LoVo (cell line): ENCODE measurements at places on chromosomes 4 and X.

DNA sequence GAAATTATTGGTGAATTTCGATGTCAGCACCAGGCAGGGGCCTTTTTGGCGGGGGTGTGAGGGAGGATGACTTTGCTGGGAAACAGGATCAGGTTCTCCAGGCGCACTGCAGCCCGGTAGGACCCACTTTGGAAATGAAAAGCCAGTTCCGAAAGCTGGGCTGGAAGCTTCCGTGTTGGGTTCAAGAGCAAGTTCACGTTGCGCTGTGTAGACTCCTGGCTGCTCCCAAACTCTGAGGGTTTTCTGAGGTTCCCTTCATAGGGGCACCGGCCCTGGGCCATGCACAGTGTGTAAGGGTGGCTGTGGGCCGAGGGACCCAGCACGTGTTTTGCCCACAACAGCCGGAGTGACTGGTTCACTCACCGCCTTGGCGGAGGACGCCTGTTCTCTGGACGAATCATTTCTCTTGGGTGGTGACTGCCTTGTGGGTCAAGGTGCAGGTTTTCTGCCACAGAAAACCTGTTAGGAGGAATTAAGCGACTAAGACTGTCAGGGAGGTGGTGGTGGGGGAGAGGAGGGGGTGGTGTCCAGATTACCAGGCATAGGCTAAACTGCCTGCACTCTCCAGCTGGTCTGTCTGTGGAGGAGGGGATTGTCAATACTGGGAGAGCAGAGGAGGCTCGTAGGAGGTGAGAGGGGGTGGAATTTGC, 8.0 kb downstream of the SHOX start:
- no peak for DNase-seq

GRCh38 chr4:36532670-36533379, 251.4 kb downstream of the DTHD1 start:
- DNase-seq = no peak

- no peak for DNase-seq
These were observed 58.3 kb downstream of the LEF1 start for GRCh38 chr4:108110450-108110849.

- no peak for DNase-seq
These were observed 33.2 kb downstream of the PPP2R2C start for GRCh38 chr4:6439120-6439762.

- DNase-seq = no peak
These were observed 50.3 kb downstream of the NSUN7 start for GRCh38 chr4:40800064-40800463.

- peak; percentile 71 for DNase-seq
These were observed 70.0 kb upstream of the FAM241A start for GRCh38 chr4:112075129-112075753.

DNA sequence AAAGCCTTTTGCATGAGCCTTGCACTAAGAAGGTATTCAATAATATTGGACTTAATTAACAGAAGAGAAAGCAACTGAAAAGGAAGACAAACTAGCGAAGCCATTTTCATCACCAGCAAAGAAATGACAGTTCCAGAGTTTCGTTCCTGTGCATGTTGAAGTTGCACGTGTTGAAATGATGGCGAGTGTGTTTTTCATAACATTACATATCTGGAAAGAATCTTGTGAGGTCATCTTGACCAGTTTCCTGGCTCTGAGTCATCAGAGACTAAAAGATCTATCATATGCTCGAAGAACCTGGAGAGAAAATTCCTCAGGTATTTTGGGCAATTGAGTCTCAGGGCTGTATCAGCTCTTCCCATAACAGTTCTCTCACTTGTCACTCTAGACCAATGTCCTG, 106.2 kb upstream of the MAML3 start:
- DNase-seq = no peak

GRCh38 chrX:38342853-38343778, 9.3 kb upstream of the OTC start:
- DNase-seq = peak; percentile 20

- no peak for DNase-seq
These were observed 32.5 kb upstream of the TMPRSS11F start for GRCh38 chr4:68162196-68162595.

- no peak for DNase-seq
These were observed 13.0 kb downstream of the SLC16A2 start for GRCh38 chrX:74434336-74434735.

DNA sequence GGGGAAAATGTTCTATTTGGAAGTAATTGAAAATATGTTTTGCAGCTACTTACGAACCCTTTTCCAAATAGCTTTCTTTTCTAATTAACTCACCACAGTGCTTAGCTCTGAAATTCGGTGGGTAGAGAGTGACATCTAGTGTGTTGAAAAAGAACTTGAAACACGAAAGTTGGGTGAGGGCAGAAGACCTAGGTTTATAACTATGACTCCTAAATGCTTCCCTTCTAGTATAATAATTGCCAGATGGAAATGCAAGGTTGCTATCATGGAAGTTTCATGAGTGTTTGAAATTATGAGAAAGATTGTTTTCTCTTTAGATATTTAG, 77.3 kb upstream of the NOCT start:
- peak; percentile 32 for DNase-seq

GRCh38 chr4:93116624-93117023, 711.9 kb upstream of the ATOH1 start:
- DNase-seq = no peak

- DNase-seq = no peak
These were observed 832.7 kb upstream of the INTU start for GRCh38 chr4:126799971-126800574.

DNA sequence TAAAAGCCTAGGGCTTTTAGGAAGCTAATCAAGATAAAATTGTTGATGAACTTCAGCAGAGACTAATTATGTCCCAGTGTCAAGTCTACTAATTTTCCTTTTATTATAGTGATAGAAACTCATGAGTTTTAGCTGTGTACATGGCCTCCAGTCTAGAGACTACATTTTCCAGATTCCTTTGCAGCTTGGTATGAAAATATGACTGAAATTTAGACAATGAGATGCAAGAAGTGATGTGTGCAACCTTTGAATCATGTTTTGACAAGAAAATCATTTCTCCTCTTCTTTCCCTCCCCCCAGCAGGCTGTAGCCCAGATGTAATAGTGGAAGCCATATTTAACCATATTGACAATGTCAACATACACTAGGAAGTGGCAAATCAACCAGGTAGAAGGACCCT, 30.3 kb upstream of the IL13RA2 start:
- DNase-seq = no peak

GRCh38 chr4:76078033-76078613, 3.6 kb downstream of the ART3 start:
- DNase-seq = no peak

- DNase-seq = no peak
These were observed 162.8 kb downstream of the GABRB1 start for GRCh38 chr4:47194036-47194737.

- no peak for DNase-seq
These were observed 26.1 kb upstream of the EXOC1L start for GRCh38 chr4:55793479-55793878.

DNA sequence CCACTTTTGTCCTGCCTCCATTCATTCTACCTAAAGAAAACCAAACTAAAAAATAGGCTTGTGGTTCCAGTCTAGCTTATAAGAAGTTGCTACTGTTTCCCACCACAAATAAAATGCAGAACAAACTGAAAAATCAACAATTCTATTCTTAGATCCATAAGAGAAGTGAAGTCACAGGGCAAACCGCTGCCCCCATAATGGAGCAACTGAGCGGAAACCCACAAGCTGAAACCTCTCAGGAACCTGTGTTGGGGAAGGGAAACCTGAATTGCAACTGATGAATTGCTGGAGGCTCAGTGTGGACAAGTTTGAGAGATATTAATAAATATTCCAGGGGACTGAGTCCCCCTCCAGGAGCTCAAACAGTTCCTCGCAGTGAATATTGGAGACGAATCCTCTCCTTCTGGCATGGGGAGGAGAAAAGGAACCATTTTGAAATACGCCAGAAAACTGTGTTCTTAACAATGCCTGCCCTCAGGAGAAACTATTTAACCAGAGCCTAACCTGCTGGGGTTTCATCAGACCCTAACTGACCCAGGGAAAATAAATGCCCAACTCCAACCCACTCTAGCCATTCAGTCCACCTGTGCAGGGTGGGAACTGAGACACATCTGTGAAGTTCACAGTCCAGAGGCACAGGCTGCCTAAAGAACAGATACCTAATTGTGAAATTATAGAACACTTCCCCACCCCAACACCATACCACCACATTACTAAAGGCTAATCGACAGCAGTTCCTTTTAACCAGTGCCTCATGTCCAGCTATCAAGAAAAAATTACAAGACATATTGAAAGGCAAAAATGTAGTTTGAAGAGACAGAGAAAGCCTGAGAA, 22.8 kb upstream of the SH3RF1 start:
- DNase-seq = no peak

GRCh38 chrX:67700602-67701001, 156.8 kb downstream of the AR start:
- no peak for DNase-seq

- no peak for DNase-seq
These were observed 13.9 kb downstream of the MAMLD1 start for GRCh38 chrX:150377005-150377404.

DNA sequence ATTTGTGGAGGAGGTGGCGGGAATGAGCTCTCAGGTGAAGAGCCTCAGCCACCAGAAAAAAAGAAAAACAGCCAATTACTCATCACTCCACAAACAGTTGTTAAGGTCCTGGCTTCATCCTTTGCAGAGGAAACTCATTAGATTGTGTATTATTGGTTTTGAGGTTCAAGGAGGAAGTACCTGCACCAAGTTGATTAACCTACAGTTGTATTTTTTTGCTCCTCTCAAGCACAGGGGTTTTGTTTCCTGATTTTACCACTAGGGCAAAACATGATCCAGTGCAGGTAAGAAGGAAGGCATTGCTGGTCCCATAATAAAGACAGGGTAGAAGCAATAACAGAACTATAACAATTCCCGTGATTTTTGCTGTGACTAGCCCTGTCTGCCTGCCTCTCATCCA, 84.0 kb upstream of the QRFPR start:
- DNase-seq = no peak

GRCh38 chr4:9877123-9877522, 95.7 kb downstream of the DRD5 start:
- no peak for DNase-seq

DNA sequence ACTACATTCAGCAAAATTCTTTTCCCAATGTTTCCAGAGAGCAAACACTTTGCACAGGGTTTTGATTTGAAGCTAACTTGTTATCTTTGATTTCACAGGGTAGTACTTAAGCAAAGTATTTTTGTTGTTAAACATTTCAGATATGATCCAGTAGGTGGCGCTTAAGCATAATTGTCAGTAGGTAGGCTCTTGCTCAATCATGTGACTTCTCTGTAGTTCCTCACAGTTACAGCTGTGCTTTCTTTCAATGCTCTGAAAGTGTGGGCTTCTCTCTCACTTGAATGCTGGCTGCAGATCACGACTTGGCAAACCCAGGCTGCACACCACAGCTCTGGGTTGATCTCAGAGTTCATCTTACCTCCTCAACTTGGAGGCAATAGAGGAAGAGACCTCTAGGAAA, 1016.5 kb downstream of the SH3BGRL start:
- peak; percentile 23 for DNase-seq

DNA sequence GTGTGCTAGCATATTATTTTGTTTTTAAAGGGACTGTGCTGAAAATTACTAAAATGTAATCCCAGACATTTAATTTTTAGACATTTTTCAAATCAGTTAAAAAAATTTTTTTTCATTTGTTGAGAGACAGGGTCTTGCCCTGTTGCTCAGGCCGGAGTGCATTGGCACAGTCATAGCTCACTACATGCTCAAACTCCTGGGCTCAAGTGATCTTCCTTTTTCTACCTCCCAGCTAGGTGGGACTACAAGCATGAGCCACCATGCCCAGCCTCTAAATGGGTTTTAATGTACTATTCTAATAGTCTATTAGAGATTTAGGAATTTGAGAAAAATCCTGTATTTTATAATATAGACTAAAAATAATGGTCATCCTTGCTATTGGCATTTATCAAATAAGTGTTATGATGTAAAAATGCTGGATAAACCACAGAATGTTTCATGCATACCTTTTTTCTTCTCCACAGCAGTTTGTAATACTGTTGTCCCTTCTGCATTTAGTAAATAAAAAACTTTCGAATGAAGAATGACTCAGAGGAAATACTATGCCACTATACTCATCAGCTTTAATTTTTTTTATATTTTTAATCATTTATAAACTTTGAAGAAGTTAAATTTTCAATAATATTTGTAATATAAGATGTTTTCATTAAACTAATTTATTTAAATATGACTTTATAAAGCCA, 29.9 kb downstream of the CPEB2 start:
- DNase-seq = no peak

GRCh38 chrX:30910124-30910860, 21.2 kb upstream of the TAB3 start:
- no peak for DNase-seq

DNA sequence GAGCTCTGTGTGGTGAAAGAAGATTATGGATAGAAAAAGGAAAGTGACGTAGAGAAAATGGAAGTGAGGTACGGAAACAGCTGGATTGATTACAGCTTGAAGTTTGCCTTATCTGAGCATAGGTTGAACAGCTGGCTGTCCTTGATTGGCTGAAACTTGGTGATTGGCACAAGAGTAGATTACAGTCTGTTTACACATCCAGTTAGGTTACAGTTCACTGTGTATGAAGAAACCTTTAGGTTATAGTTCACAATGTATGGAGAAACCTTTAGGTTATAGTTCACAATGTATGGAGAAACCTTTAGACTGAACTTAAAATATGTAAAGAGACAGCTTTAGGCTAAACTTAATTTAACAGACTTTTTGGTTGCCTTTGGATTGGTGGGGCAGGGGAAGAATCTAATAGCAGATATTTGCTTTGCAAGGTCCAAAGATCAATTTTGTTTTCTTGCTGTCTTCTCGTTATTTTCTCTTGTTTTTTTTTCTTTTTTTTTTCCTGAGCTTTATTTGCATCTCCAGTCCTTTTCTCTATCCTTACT, 15.6 kb upstream of the ART3 start:
- DNase-seq = no peak

DNA sequence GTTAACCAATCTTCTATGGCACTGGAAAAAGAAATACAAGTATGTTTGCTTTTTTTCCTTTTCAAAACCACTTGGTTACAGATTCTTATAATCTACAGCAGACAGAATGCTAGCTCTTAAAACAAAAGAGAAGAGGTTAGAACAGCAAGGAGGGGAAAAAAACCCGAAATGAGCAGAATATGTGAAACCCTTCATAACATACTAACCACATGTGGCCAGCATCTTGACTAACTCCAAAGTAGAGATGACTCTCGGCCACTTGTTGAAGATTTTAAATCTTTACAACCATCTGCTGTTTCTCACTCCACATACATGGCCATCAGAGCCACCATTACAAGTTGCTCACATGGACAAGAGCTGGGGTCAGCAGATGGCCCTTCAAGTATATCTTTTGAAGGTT, 100.3 kb downstream of the PAPSS1 start:
- DNase-seq = no peak

GRCh38 chr4:13905543-13905942, 278.0 kb upstream of the BOD1L1 start:
- DNase-seq = no peak

DNA sequence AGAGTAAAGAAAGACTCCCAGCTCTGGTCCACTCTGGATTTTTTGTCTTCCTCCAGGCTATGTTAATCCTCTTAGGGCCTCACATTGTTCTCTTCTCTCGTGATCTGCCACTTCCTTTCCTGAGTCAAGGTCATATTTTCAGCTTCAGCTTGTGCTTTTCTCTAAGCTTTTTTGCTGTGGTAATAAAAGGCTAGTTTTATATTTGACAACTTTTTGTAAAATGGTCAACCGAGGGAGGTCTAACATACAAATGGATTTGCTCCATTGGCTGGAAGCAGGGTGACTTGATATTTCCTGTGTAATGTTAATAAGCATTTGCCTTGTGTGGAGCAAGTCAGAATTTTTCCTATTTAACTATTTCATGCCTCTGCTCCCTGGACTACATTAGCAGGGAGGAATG, 239.7 kb downstream of the RAB28 start:
- no peak for DNase-seq

GRCh38 chrX:44829832-44830231, 14.0 kb upstream of the DUSP21 start:
- DNase-seq = no peak
